ENCODE measurements at places on chromosomes 5 and 9. TPM values are rescaled to one million over a fixed set of nuclear protein-coding genes. Genes with fewer than 3 reads are reported as not detected.

GRCh38 chr5:44388321-44389089 lies 715 bp downstream of the FGF10 start:
- DNase-seq, result no peak

DNA sequence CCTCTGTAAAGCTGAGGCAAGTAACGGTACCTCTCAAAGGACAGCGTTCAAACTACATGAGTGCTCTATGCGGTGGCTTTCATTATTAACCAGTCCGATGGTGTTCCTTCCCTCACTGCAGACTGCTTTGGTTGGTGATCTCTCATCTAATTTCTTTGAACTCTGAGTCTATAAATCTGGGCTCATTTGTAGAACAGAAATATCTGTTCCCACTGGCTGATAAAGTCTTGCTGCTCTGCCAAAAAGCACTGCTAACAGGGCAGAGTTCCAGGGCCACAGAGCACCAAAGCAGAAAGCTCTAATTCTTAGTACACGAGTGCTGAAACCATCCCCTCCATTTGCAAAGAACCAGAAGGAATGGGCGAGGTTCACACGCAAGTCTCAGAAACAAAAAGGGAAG lies 81.9 kb downstream of the MED27 start:
- DNase-seq, result no peak

DNA sequence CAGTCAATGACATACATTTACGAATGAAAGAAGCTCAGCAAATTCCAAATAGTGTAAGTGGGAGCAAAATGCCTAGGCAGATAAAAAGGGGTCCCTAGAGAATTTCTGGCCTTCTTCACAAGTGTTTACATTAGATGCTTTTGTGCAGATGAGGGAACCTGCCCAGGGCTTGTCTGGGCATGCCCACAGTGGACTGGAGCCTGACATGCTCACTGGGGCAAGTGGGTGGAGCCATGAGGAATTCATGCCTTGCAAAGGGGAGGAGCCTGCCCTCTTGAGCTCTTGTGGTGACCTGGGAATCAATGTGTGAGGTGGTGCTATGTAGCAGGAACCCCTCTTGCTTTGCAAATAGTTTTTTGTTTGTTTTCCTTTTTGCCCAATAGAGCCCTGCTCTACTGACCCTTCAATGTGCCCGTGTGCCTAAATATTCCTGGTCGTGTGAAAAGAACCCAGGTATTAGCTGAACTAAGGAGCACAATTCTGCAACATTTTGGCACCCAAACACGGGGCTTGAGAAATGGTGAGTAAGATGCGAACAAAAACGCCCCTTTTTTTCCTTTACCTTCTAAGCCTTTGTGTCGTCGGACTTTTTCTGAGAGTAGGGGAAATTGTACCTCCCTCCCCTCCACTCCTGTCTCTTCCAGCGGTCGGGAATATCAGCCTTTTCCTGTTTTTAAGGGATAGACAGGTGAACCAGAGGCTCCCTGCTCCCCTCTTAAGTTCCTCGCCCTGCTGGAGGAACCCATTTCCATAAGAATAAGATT lies 433.8 kb upstream of the CDH9 start:
- no peak for DNase-seq

The MYOT gene
- 16.4 TPM for total RNA-seq

The ERAP2 gene
- 18.3 TPM for total RNA-seq

The TEX48 gene
- not detected for total RNA-seq

All from thoracic aorta (tissue), 2 donors.